ENCODE measurements at places on chromosomes 3 and 15. TPM values are rescaled to one million over a fixed set of nuclear protein-coding genes. Genes with fewer than 3 reads are reported as not detected.

The CFAP100 gene
- total RNA-seq, result not detected

The CD80 gene
- not detected for total RNA-seq

- DNase-seq, result no peak
These were observed 270.9 kb downstream of the RPLP1 start for GRCh38 chr15:69723404-69724096.

DNA sequence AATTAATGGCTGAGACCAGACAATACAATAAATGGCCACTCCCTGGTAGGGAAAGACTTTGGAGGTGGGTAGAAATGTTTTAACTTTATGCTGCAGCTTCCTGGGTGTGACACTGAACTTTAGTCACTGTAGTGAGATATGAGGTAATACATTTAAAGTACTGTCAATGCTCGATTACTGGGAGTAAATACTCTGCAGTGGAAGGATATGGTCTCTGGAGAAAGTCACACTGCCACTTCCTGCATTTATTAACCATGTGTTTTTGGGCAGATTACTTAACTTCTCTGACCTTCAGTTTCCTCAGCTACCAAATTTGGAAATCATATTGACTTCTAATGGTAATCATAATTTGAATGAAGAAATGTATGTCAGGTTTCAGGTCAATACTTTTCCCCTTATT lies 317.1 kb upstream of the TGFBR2 start:
- no peak for DNase-seq

GRCh38 chr3:12758025-12758781 lies 856 bp downstream of the TMEM40 start:
- no peak for DNase-seq
